ENCODE measurements at places on chromosomes 11 and 22.

- DNase-seq = no peak
Observed at GRCh38 chr11:114166362-114166761, 106.9 kb downstream of the ZBTB16 start.

DNA sequence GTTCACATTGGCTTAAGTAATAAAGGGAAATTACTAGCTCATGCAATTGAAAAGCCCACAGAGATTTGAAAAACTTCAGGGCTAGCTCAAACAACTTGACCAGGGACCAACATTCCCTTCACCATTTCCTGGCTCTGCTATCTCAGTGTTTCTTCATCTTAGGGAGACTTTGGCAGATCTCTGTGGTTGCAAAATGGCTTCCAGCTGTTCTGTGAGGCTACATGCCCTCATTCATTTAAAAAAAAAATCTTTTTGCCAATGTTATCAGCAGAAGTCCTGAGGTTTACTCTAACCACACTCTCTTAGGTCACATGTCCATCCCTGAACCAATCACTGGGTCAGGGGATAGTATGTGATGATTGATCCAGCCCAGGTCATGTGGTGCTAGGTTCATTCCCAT lies 13.9 kb upstream of the RASSF10 start:
- DNase-seq = no peak

DNA sequence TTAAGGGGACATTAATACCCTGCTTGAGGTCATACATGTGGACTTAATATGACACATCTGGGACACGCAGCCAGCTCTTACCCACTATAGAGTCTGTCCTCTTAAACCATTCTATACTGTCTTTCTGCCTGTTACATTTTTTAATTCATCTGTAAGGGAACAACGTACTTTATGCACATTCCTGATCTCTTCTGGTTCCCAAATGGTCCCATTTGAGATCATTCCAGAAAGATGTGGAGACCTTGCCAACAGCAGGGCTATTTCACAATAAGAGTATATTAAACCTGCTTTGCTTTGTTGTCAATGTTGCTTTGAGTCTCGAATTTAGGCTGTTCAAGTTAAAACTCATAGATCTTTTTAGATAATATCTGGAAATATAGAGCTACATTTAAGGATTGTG lies 332.2 kb upstream of the RAG2 start:
- DNase-seq = no peak

GRCh38 chr11:82355313-82355823 lies 378.3 kb downstream of the FAM181B start:
- no peak for DNase-seq

DNA sequence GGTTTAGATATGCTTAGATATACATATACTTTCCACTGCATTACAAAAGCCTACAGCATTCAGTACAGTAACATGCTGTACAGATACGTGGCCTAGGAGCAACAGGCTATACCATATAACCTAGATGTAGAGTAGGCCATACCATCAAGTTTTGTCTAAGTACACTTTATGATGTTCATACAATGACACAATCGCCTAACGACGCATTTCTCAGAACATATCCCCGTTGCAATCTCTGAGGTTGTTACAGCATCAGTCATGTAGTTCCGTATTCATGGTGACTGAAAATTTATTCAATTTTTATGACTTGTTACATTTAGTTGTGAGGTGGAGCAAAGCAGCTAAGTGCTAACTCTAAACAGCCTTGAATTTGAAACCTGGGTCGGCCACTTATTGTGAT lies 6.7 kb downstream of the ZBTB44 start:
- DNase-seq = no peak

GRCh38 chr11:113615098-113615497 lies 91.0 kb downstream of the TMPRSS5 start:
- no peak for DNase-seq

DNA sequence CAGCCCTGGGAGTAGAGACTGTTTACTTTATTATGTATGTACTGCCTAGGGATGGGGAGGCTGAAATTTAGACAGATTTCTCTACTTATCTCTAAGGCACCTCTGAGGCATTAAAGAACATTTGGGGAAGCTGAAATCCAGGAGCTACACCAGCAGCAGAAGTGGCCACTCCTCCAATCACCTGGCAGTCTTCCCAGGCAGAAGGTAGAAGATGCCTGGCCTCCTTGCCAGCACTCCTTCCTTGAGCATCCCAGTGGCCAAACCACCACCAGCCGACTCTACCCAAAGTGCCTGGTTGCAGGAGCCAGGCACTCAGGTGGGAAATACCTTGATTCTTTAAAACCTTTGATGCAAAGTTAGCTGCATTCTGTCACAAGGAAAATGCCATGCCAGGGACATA lies 1.9 kb upstream of the FAT3 start:
- no peak for DNase-seq

GRCh38 chr22:21000207-21000986 lies 1.5 kb downstream of the THAP7 start:
- no peak for DNase-seq

GRCh38 chr11:76604626-76605241 lies 65.8 kb downstream of the LRRC32 start:
- DNase-seq = no peak

DNA sequence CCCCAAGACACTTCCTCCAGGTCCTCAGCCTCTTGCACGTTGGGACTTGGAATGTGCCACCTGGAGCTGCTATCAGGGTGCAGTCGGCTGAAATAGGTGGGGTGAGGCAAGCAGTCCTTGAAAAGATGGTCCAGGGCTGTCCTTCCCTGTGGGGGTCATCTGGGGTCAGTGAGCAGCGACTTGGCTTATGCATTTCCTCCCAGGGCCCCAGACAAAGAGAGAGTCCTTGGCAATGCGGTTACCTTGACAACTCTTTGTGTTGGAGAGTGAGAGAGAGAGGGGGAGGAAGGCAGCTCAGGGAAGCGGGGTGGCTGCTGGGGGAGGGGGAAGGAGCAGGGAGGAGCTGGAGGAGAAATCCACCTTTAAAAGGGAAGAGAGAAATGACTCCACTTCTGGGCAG lies 93.8 kb downstream of the MIAT start:
- no peak for DNase-seq

- DNase-seq = peak; percentile 64
Observed at GRCh38 chr11:128497061-128497775, 90.1 kb downstream of the ETS1 start.

- no peak for DNase-seq
Observed at GRCh38 chr11:105899772-105900171, 122.3 kb downstream of the MSANTD4 start.

DNA sequence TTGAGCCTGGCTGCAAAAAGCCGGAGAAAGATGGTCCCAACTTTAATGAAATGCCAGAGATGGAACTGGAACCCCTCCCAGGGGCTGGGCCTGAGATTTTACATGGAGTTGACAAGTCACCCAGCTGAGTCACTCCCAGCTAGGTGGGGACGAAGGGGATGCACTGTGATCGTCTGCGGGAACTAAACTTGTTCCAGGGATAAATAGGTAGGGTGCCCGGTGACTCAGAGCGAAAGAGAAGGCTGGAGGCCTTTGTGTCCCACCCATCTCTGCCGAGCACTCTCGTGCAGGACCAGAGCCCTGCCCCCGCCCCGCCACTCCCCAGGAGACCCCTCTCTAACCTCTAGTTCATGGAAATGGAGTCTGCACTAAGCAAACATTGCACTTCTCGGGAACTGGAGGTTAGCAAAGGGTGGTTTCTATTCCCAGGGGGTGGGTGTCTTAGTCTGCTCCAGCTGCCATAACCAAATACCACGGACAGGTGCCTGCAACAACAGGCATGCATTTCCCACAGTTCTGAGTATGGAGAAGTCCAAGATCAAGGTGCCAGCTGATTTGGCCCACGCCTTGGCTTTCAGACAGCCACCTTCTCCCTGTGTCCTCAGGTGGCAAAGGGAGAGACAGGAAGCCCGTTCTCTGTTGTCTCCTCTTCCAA lies 60.7 kb upstream of the FADD start:
- DNase-seq = no peak

DNA sequence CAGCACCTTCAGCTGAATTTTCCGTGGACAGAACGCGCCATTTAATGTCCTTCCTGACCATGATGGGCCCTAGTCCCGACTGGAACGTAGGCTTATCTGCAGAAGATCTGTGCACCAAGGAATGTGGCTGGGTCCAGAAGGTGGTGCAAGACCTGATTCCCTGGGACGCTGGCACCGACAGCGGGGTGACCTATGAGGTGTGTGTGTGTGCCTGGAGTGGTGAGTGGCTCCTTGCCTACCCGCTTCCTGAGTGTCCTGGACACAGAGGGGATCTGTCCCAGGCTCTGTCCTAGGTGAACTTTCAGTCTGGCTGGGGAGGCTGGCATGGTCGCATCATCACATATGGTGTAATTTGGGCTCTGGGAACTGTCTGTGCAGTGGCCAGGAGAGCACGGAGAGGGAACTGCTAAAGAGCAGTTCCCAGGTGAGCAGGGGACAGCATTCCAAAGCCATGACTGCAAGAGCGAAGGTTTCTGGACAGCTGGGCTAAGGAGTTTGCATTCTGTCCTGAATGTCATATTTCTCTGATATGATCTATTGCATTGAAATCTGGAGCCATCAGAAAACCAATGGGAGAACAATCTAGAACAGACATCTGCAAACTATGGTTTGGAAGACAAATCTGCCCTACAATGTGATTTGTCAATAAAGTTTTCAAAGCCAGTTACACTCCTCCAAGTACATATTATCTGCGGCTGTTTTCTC lies 104.3 kb downstream of the RRAS2 start:
- no peak for DNase-seq

DNA sequence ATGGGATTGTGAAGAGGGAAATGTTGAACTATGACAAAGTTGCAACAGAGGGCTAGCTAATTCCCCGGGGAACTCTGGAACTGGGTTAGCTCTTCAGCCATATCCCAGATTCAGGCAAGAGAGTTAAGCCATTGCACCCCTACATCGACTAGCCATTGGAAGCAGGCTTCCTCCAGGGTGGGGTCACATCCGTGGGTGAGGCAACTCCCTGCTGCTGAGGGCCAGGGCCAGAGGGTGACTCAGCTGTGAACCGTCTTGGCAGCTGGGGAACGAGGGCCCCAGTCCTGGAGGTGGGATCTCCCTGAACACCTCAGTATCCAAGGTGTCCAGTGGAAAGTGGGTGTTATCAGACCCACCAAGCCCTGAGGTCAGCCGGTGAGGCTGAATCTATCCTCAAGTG lies 41.1 kb downstream of the RPS6KA4 start:
- no peak for DNase-seq

DNA sequence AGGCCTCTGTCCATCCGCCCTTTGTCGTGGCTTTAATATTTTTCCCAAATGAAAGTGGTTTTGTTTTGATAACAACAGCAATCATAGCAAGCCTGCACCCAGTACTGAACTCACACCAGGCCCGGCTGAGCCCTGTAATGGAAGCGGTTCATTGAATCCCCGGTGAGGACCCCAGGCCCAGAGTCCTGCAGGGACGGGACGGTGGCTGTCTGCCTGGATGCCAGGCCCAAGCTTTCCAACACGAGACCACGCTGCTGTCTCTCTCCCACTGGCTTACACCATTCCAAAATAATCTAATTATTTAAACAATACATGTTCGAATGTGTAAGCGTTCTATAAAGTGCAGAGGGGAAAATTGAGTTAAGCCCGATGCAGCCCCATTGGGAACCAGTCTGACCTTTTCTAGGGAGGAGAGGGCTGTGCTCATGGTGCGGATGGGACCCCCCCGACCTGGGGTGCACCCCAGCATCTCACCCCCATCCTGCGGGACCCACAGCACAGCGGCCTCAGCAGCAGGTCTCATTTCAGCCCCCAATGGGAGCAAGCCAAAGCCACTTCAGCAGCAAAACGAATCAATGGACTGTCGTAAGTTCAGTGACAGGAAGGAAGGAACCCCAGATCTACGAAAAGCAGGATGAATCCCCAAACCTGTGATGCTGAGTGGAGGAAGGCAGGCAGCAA lies 1046.9 kb downstream of the BRD1 start:
- DNase-seq = no peak

- no peak for DNase-seq
Observed at GRCh38 chr22:36870250-36870649, 9.4 kb downstream of the NCF4 start.

- DNase-seq = no peak
Observed at GRCh38 chr11:114132417-114132816, 72.9 kb downstream of the ZBTB16 start.

- DNase-seq = no peak
Observed at GRCh38 chr22:27795696-27796517, 5.6 kb downstream of the MN1 start.

DNA sequence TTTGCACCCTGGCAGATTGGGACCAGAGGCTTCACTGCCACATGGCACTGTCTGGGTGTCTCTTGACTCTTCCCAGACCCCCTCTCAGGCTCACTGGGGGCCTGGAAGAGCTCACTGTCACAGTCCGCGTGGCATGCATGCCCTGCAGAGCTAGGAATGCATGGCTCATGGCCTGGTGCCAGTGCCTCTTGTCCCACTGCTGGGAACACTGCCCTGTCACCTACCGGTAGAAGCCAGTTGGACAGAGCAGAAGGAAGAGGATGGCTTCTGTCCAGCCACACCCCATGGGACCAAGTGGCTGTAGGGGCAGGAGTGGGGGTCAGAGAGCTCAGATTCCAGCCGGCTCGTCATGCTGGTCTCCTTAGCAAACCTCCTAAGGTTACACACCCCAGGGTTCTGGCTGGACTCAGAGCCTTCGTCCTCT lies 29.7 kb downstream of the MB start:
- no peak for DNase-seq

DNA sequence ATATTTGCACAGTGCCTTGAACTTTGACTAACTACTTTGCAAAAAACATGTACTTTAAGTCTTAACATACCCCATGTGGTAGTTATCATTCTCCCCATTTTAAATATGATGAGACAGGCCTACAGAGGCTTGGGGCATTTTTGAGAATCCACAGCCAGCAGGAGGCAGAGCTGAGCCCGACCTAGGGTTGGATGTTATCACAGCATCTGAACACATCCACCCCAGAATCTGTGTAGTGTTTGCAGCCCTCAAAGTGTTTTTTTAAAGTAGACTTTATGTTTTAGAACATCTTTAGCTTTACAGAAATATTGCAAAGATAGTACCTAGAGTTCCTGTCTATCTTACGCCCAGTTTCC lies 17.6 kb downstream of the OTOG start:
- no peak for DNase-seq

- DNase-seq = no peak
Observed at GRCh38 chr11:32178692-32179091, 87.8 kb downstream of the RCN1 start.

DNA sequence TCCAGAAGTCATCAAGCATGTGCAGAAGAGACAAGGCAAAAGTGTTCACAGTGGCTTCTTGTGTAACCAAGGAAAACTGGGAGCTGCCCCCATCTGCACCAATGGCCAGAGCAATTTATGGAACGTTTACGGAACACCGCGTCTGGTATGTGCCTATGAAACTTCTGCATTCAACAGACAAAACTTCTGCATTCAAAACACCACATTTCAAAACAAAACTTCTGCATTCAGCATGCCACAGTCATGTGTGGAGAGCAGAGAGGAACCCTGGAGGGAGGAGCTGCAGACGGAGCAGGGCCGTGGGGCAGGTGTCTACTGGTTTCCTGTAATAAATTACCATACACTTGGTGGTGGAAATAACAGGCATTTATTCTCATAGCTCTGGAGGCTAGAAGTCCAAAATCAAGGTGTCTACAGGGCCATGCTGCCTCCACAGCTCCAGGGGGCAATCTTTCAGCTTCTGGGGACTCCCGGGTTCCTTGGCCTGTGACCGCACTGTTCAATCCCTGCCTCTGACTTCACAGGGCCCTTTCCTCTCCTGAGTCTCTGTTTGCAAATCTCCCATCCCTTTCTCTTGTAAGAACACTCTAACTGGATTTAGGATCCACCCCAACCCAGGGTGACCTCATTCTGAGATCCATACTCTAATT lies 32.2 kb downstream of the RPL3 start:
- no peak for DNase-seq

All from GOT3 (cell line).